CD4-positive, alpha-beta T cell treated with Interleukin-17A for 4 hours (primary cell): ENCODE measurements at places on chromosomes 2 and 18.

DNA sequence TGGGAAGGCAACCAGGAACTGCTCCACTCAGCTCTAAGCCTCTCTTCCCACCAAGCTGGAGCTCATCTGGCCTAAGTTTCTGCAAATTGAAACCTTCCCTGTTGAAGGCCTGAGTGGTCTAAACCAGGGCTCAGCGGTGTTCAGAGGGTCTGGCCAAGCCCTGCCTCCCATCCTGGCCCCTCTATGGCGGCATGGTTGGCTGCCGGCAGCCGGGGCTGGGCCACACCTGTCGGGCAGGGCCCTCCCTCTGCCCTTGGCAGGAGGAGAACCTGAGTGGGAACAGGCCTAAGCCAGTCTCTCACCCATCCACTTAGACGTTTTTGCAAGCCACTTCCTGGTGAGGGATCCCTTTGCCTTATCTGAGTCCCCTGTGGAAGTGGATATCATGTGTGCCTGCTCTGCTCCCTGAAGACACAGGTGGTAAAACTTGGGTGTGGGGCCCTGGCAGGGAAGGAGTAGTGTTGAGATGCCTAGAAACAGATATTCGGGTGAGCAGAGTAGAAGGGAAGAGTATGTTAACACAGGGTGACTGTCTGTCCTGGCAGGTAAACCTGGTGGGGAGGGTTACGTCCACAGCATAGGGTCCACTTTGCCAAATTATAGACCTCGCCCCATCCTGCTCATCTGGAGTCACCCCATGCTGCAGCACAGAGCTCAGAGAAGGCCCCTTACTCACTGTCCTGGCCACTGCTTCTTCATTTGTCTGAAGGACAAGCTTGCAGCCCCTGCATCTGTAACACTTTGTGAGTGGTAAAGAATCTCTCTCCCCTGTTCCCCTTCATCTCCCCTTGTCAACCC is 63.0 kb upstream of the SIX2 start:
- DNase-seq = no peak

GRCh38 chr2:219911541-219911940 is 284.1 kb downstream of the SLC4A3 start:
- DNase-seq = no peak

DNA sequence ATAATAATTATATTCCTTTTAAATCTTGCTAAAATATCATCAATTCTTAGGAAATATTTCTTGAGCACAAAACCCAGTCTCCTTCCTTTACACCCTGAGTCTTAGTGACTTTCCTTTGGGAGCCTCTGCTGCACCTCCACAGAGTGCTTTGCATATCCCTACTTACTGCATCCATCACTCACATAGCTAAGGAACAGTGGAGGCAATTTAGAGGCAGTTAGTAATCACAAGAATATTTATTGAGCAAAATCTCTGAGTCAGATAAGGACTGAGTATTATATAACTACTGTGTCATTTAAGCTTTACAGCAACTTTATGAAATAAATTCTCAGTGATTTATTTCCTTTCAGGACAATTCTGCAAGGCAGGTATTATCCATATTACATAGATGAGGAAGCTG is 327.7 kb downstream of the TMX3 start:
- DNase-seq = no peak

- DNase-seq = no peak
These were observed 135.9 kb upstream of the ID2 start for GRCh38 chr2:8545695-8546611.

DNA sequence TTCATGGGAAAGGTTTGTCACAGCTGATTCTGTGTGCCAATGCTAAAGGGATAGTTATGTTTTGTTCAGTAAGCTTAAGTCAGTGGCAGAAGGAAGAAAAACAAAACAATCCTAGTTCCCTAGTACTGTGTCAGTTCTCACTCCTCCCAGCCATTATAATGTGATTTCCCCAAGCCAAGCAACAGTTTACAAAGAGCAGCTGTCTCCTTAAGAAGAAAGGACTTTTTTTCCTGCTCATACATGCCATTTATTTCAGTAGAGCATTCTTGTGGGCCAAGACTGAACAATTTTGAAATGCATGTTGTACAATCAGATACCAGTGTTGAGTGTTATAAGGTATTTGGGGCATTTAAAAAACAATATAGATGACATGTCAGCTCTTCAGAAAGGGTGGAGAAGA is 52.1 kb downstream of the NEMP2 start:
- DNase-seq = no peak

GRCh38 chr2:134253804-134254203 is at the start of gene MGAT5:
MGAT5 (plus strand) TSS chr2:134254072; CDS start chr2:134254404, 332 bp downstream.
- DNase-seq = peak; percentile 27

- no peak for DNase-seq
These were observed 150.9 kb downstream of the CD8B2 start for GRCh38 chr2:106638043-106638442.

GRCh38 chr2:119645173-119645855 is 33.7 kb upstream of the TMEM177 start:
- no peak for DNase-seq

- DNase-seq = no peak
These were observed 38.3 kb upstream of the RMDN2 start for GRCh38 chr2:37886745-37887144.

DNA sequence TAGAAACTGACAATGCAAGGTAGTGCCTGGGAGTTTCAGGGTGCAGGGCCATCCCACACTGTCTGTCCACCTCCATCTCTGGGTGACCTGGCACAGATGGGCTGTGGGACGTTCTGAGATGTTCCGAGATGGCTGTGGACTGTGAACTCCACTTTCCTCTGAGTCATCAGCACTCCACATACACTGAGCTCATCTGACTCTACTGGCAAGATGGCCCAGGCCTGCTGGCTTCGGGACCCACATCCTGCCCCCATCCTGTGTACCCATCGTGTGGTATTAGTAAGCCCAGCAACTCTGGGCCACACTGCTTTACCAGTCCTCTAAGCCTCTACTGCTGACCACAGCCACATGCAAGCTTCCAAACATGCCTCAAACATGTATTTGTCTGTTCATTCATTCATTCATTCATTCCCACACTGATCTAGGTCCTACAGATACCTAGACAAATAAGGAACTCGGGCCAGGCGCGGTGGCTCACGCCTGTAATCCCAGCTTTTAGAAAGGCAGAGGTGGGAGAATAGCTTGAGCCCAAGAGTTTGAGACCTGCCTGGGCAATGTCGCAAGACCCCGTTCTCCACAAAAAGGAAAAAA is 124.8 kb upstream of the CXCR4 start:
- peak; percentile 70 for DNase-seq

GRCh38 chr2:197088694-197089093 is 162.2 kb upstream of the PGAP1 start:
- no peak for DNase-seq

DNA sequence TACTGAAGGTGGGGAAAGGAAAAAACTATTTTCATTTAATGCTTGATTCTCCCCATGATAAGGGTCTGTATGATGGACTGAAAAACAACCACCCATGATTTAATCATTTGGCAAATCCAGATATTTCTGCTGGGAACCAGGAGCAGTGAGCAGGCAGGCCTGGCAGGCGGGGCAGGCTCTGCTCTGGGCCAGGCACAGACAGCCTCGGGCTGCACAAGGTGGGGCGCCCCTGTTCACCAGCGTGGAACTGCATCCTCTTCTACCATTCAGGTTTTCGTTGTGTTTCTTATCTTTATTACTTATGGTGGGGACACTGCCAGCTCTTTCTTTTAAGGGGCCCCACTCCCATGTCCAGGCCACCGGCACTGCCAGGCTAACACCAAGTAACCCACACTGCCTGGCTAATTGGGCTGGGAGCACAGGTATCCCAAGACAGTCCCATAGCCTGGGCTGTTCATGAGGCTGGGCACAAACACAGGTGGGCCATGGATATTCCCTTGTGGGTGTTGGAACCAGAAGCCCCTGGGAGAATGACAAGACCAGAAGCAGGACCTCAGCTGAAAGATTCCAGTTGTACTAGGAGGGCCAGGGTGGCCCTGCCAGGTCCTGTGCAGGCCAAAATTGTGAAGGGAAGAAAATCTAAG is 57.1 kb upstream of the RALBP1 start:
- DNase-seq = no peak

DNA sequence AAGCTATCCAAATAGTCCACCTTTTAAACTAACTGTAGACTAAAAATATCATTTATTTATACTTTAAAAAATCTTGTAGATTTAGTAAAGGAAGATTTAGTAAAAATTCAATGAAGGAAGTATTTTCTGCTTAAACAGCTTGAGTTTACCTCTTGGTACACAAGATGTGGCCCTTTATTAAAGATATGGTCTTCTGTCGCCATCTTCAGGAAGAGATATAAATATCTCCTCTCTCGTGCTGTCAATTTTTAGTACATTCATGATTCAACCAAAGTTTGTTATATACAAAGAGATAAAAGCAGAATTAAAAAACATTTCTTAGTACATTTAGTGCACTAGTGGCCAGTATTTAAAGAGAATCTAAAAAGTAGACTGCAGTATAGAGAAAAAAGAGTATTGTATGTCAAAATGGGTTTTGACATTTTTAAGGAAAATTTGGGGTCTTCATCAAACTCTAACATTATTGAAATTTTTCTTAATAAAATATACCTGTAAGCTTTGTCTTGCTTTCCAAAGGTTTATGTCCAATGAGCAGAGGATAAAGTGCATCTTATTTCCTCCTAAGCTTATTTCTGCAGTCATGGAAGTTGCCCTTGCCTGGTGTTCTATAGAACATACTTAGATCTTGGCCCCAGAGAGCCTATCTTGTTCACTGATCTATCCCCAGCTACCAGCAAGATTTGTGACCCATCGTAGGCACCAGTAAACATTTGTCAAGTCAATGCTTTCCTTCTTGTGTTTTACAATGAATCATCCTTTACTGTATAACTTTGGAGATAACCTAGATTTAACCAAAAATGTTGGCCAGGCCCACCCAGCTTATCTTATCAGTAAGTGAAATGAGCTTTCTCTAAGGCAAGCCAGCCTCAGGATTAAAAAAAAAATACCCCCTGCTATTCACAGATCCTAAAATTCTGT is 18.5 kb upstream of the EML6 start:
- DNase-seq = no peak

DNA sequence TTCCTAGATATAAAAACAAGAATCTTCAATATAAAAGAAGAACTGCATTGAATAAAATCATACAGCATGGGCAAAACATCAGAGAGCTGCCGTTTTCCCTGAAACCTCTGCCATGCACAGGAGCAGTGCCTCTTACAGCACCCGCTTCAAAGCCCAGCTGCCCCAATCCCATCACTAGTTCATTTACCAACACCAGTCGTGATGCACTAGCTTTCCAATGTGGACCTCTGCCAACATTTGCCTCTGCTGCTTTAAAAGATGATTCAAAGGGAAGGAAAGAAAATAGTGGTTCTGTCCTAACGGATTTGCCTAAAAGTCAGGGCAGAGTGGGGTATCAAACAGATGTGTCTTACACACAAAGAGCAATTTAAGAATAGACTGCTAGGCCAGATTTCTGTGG is 43.4 kb upstream of the AP1S3 start:
- no peak for DNase-seq

DNA sequence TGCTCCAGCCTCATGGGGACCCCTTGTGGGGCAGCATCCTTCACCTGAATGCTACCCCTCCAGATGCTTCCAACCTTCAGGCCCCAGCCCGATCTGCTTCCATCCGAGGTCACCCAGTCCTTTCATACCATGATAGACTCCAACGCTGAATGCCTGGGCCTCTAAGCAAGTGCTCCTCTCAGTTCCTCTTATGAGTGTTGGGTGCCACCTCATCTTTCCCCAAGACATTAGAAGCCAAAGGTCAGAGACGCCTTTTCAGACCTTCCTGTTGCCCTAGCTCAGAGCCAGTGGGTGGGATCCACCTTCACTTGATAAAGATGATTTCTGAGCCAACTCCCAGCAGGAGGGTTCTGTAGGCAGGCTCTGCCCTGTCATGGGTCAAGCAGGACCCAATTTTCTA is 174.5 kb upstream of the MGAT5 start:
- no peak for DNase-seq

DNA sequence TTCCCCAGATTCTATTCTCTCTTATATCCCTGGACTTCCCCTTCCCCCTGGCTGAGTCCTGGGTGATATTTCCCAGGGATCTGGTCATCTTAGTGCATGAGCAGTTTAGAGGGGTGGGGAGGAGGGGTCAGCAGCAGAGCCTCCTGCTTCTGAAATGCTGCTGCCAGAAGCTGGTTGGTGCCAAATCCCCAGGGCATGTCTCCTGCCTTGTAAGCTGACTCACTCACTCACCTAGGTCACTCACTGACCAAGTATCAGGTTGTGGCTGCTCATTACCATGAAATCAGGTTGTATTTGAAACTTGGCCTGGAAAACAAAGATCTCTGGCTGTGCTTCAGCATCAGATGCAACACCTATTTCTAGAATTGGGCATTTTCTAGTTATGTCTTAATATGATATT is 14.3 kb downstream of the GPR39 start:
- no peak for DNase-seq

DNA sequence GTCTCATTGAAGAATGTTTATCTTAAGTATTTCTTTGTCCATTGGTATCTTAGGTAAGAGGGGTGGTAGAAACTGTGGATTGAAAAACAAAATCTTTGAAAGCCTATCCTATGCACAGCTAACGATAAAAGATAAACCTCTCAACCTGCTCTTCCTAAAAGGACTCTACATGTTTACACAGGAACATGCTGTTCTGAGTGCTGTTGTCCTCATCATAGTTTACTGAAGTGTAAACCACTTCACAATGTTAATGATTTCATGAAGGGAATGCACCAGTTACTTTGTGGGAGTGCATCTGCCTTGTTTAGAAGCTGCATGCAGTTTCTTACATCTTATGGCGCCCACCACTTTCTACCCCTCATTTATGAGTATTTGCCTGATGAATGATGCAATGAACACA is 1.2 kb downstream of the ACMSD start:
- no peak for DNase-seq

- no peak for DNase-seq
These were observed 35.2 kb upstream of the NOSTRIN start for GRCh38 chr2:168767258-168767657.

DNA sequence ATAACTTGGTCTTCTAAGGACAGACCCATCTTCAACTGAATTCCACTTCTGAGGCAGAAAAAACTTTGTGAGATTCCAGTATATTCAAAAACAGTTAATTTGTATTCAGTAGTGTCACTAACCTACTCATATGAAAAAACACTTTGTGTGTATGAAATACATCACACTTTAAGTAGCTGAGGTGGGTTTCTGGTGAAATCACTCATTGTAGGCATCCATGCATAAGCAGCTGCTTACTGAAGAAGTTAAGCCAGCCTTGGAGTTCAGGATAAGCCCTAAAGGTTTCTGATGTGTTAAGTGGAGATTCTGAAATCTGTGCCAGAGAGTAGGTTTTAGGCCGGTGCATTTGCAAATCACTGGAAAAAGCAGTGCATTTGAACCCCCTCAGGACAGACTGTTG is 128.2 kb downstream of the BCL2 start:
- no peak for DNase-seq
